Activated CD8-positive, alpha-beta memory T cell treated with anti-CD3 and anti-CD28 coated beads, Interleukin-2, amount 10 ng/mL, durations not matched to agents 7 days and 5 days (primary cell): ENCODE measurements at places on chromosomes 2 and 18. TPM values are rescaled to one million over a fixed set of nuclear protein-coding genes. Genes with fewer than 3 reads are reported as not detected.

The TGFA gene
- total RNA-seq = not detected

The XIRP2 gene
- not detected for total RNA-seq

The ACVR1 gene
- 18.7 TPM for total RNA-seq

The KANSL1L gene
- 5.8 TPM for total RNA-seq

The LYPD6B gene
- not detected for total RNA-seq

The FBXO41 gene
- total RNA-seq = 31.5 TPM

The ERFE gene
- not detected for total RNA-seq

The KCNS3 gene
- not detected for total RNA-seq
